ENCODE measurements at places on chromosomes 11 and 22.

- DNase-seq = no peak
These were observed 121.1 kb downstream of the KCNC1 start for GRCh38 chr11:17855531-17856290.

GRCh38 chr11:38315151-38315550, 1717.1 kb upstream of the RAG2 start:
- no peak for DNase-seq

DNA sequence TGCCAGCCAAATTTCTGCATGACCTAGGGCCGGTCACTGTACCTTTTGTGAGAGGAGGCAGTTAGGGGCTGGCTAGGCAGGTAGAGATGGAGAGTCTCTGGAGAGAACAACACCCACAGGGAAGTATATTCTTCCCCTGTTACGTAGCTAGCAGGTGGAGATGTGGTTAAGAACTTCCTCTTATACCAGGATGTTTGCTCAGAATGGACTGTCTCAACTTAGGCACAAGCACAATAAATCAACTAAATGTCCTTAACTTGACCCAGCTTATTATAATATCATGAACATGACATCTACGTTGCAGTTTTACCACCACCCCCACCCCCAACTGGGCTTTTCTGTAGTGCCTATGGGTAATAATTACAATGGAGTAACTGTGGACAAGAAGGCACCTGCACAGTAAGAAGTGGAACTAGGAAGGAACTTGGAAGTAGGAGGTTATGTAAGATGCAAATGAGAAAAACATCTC, 60.7 kb upstream of the MPEG1 start:
- no peak for DNase-seq

DNA sequence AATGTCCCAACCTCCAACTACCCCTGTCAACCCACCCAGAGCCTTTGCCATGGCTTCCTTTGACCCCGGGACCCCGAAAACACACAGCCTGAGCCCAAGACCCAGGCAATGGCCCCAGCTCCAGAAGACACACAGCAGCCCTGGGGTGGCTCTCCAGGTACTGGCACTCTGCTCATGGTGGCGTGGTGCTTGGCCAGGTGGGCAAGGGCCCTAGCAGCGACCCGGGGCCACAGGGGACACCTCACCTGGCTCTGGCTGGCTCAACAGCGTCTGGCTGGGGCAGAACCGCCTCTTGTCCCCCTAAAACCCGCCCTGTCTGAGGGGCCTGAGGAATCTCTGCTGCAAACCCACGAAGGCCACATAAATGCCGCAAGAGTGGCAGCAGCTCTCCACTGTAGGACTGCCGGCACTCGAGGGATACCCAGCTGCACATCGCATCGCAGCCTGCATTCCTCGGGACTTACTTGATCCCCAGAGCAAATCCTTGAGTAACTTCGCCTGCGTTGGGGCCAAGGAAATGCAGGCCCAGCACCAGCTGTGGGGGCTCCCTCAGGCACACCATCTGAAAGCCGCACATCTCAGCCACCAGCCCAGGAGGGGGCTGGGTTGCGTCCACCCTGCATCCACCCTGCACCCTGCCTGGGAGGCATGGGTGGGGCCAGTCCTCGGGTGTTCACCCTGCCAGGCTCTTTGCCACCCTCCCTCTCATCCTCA, 23.1 kb upstream of the GNB1L start:
- no peak for DNase-seq

GRCh38 chr22:17780116-17780740, 6.0 kb upstream of the BID start:
- no peak for DNase-seq

- no peak for DNase-seq
These were observed 66.0 kb downstream of the KCNQ1 start for GRCh38 chr11:2510626-2511402.

GRCh38 chr22:23237841-23238240, 57.5 kb downstream of the BCR start:
- DNase-seq = no peak

DNA sequence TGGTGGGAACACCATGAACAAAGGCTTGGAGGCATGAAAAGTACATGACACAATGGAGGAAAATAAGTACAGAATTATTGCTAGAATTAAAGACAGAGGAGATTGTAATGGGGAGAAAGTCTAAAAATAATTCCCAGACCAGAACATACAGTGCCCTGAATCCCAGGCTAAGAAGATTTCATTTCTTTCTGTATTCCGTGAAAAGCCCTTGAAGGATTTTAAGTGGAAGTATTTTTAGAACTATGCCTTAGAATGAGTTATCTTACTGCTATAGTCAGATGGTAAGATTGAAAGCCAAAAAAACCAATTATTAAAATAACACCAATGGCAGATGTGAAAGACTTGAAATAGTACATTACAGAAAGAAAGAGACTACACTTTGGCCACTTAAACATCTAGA, 36.1 kb upstream of the SLC5A12 start:
- no peak for DNase-seq

- DNase-seq = no peak
These were observed 17.2 kb downstream of the GLB1L3 start for GRCh38 chr11:134293119-134294113.

DNA sequence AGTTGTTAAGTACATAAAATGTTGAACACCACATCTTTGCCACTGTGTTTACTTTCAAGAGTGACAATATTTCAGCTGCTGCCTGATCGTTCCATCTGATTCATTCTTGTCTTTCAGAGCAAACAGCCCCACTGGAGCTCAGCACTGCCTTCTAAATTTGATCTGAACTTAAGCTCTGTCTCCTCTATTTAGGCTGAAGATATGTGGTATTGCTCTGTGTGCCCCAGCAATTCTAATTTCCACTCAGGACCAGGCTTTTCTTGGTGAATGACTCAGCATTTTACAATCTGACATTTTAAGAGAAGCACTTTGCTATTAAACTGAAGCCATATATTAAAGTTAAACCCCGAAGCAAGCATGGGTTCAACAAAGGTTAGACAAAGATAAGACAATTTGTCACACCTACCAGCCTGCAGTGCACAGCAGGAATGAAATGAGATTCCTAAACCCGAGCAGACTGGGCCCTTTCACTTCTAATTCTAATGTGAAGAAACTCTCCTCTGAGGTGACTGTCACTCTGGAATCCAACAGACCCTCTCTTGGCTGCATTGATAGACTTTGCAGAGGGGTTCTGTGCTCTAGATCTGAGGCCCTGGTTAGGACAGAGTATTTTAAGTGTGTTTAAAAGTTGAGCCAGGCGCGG, 41.7 kb upstream of the PLET1 start:
- no peak for DNase-seq

DNA sequence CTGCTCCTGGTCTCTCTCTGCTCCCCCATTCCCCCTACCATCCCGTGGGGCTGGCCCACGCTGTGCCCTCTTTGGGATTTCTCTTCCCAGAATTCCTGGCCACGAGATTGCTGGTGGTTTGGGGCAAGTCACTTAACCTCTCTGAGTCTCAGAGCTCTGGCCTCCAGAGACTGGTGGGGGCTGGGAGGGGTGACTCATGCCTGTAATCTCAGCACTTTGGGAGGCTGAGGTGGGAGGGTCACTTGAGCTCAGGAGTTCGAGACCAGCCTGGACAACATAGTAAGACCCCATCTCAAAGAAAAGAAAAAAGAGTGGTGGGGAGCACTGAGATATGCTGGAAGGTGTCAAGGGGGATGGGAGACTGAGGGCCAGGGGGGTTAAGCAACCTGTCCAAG, 18.3 kb downstream of the OTUB1 start:
- no peak for DNase-seq

DNA sequence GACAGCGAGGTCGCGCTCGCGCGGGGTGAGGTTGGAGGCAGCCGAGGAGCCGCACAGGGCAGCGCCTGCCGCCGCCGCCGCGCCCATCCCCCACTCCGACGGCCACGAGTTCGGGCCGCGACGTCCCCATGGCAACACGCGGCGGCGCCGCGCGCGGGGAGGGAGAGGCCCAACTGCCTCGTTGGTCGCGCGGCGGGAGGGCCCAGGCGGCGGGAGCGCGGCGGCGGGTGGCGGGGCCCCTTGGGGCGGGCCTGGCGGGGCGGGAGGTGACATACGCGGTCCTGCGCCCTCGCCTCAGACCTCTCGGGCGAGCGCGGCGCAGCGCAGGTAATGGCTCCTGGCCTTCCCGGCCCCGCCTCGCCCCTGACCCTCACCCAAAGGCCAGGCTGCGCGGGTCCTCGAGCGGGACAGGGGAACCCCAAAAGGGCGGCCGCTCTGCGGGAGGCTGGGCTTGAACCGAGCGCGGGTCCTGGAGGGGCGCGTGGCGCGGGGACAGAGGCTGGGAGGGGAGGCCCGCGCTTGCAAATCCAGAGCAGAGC, at the start of gene DEUP1:
DEUP1 (plus strand) TSS at position 297 of the 539 bp plus-strand sequence. CDS start 1,518 bp downstream, outside the sequence.
- DNase-seq = no peak

DNA sequence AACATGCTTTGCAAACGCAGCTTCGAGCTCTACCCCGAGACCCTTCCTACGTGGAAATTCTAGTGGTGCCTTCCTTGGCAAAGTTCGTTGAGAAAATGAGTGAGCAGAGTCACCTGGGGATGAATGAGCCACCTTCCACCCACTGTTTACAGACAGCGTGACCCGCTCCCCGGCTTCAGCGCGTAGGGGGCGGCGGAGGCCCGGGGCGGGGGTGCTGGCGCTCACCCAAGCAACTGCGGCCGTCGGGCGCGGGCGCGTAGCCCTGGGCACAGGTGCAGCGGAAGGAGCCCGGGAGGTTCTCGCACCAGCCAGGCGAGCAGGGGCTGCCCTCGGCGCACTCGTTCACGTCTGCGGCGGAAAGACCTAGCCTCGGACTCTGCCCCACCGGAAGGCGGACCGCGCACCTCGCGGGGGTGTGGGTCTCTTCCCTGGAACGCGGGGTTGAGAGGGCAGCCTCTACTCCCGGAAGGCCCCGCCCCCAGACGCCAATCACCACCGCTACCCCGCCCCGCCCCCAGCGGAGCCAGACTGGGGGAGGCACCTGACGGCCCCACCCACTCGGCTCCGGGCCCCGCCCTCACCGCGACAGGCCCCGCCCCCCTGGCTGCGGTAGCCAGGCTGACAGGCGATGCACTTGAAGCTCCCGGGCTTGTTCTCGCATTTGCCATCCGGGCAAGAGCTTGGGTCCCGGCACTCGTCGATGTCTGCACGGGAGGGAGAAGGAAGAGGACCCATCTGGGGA, 11.8 kb downstream of the LTBP3 start:
- DNase-seq = peak; percentile 98

DNA sequence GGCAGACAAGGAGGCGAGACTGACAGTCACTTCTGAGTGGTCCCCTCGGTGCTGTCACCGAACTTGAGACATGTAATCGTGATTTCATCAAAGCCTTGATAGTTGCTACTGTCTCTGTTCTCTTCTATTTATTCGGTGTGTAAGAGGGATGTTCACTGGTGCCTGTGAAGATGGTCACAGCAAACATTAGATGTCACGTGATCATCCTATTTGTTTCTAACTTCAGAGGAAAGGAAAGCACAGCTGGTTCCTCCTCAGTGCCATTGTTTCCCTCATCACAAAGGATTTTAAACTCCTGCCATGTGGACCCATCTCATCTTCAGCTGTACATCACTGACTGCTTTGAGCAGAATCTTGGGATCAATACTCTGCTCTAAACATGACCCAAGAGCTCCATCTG, 73.1 kb upstream of the CLMP start:
- DNase-seq = no peak

- no peak for DNase-seq
These were observed 5.6 kb downstream of the PLAAT2 start for GRCh38 chr11:63557570-63557969.

DNA sequence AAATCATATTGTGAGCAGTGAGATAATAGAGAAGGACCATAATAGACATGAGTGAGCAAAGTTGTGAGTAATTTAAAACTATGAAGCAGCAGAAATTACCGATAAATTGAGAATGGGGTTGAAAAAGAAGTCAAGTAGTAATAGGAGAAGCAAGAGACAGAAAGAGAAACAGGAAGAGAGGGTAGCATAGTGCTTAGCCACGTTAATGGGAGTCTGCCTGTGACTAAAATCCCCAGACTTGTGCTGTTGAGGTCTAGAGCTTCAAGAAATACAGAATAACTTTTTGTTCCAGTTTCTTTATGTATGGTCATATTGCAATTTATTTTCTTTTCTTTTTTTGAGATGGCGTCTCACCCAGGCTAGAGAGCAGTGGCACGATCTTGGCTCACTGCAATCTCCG, 368.7 kb downstream of the METTL15 start:
- DNase-seq = no peak

DNA sequence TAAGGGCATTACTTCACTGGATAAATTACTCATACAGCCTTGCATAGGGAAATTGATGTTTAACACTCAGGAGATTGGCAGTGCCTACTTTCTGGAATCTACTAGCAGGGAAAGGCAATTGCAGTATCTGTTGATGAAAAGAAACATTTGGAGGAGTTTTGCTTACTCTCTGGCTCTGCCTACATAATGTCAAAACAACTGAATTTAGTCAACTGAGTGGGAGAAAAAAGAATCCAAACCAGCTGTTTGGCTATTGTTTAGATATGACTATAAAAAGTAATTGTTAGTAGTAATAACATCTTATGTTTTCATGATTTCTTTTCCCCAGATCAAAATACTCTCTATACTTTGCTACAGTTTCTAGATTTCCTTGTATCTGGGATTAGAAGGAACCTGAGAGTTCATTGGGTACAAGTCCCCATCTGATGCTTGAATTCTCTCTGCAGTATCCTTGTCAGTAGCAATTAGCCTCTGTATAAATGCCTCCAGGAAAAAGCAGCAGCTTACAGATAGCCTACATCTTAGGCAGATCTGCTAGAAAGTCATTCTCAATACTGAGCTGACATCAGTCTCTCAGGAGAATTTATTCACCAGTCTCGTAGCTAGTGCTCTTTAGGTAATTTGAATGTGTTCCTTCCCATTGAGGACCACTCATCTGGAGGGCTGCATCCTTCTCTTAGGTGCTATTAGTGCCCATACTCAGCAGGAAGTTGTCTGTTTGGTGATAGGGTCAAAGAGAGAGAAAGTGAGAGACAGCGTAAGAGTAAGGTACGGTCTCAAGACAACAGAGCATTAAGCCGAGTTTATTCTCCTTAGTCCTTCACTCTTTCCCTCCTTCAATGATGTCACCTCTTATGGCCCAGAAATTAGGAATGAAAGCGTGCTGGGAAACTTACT, 185.9 kb upstream of the CCDC90B start:
- DNase-seq = no peak

GRCh38 chr11:868394-868793, 25.7 kb downstream of the TSPAN4 start:
- DNase-seq = no peak

DNA sequence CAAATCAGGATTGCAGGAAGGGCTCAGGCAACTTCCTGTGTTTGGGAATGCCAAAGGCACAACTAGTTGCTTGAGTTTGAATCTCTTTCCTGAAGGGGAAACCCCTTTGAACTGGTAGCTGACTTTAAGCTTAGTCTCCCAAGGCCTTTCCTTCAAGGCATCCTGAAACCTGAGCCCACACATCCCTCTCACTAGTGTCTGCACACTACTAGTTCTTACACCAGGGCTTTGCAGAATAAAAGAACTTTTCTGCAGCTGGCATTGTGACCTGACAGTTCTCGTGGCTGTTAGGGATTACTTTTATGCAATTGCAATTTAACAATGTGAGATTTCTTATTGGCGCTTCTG, 95.4 kb downstream of the EXT2 start:
- DNase-seq = no peak

GRCh38 chr11:21893565-21893867, 299.4 kb upstream of the ANO5 start:
- DNase-seq = no peak

GRCh38 chr11:122628810-122629555, 26.5 kb upstream of the UBASH3B start:
- peak; percentile 81 for DNase-seq

- no peak for DNase-seq
These were observed 34.3 kb downstream of the CTTN start for GRCh38 chr11:70432580-70432979.

- no peak for DNase-seq
These were observed 9.4 kb upstream of the NPTXR start for GRCh38 chr22:38853196-38853651.

Data from CD4-positive, alpha-beta T cell (primary cell).